Common myeloid progenitor, CD34-positive (primary cell): ENCODE measurements at places on chromosomes 1 and 21.
A peak's percentile ranks its signal among the peaks of the same experiment; 100 is the strongest.

DNA sequence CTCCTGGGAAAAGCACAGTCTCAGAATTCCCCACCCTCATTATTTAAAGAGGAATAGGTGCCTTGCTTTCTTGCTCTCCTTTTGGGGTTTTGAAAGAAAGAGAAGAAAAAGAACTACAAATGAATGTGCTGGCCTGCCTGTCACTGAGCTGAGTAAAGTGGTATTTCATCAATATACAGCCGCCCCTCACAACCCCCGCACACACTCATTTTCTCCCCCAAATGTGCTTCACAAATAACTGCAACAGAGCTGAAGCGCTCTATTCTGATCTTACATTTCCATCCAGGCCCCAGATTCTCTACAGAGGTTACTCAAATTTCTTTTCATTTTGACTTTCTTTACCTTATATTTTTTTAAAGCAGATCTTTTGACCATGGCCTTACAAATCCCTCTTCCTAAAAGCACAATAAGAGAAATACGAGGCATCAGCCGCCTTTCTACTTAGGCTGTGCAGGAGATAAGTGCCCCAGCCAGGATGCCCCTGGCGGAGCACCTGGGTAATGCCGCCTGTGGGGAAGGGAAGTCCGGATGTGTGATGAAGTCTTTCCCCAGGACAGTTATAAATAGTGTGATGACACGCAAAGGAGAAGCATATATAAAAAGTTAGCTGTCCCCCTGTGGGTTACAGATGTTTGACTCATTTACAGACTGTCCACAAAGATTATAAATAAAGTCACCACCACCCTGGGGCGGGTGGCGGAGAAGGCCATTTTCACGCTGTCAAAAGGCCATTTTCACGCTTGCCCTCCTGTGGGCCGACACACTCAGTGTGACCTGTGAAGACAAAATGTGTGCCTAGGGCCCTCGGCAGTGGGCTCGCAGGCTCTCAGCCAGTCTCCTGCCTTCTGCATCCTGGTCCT, 6.5 kb downstream of the KCNN3 start:
- DNase-seq = no peak

DNA sequence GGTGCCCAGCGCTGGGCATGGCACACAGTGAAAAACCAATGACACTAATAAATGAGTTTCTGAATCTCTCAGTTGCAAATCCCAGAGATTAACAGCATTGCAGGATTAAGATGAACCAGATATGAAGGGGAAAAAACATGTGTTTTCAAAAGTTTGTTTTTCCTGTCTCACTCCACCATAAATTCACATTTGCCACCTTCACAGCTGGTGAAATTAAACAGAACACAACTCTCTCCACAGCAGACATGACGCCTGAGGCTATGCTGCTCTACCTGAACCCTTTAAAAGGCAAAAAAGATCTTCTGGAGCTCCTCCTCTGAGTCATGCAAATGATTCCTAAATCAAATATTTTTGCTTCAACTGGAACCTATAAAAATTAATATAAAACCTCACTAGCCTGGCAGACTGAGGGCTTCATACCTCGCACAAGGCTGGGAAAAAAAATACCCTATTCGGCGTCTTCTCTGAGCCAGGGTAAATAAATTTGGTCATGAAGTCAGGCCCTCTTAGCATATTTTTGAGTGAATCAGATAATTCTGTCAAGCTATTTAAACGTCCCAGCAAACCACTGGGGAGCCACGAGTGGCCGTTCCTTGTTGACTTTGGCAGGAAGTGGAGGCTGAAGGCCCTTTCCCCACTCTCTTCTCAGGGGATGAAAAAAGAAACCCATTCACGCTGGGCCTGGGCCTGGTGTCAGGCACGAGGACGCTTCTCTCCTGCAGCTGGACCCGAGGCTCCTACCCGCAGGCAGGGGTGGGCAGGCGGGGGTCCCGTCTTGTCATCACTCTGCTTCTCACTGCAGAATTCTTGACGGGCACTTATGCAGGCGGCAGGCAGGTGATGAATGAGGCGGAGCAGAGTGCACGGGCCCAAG, 53.0 kb downstream of the DMRTB1 start:
- peak; percentile 15 for DNase-seq

DNA sequence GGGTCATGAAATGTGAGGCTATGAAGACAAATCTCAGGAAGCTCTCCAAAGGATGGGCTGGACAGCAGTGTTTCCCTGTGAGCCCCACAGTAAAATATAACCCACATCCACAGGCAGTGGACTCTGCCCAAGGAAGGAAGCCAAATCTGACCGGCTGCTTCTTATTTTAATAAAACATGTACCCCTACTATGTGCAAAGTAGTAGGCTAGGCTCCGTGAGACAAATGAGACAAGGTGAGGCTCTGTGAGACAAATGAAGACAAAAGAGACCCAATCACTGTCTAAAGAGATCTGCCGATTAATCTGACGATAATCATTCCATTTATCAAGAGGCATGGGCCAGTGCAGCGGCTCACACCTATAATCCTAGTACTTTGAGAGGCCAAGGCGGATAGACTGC, 2.1 kb downstream of the ASAP3 start:
- no peak for DNase-seq

DNA sequence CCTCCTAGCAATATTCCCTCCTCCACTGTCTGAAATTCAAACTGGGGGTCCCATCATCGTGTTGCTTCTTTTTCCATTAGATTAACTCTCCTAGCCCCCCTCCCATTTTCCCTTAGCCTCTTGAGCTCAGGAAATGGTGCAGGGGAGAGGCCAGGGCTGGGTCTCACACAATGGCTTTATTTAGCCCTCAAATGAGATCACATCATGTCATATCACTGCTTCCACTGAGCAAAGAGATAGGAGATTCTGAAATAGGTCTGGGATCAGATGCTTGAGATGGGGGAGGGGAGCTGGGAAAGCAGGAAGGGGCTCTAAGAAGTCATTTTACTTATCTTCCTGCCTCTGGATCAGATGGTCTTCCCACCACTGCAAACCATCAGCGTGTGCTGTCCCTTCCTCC, 17.8 kb upstream of the ARHGEF2 start:
- no peak for DNase-seq

GRCh38 chr1:92747735-92748134, 37.2 kb downstream of the EVI5 start:
- DNase-seq = no peak

GRCh38 chr1:26166719-26167281, 2.0 kb downstream of the C1orf232 start:
- no peak for DNase-seq

DNA sequence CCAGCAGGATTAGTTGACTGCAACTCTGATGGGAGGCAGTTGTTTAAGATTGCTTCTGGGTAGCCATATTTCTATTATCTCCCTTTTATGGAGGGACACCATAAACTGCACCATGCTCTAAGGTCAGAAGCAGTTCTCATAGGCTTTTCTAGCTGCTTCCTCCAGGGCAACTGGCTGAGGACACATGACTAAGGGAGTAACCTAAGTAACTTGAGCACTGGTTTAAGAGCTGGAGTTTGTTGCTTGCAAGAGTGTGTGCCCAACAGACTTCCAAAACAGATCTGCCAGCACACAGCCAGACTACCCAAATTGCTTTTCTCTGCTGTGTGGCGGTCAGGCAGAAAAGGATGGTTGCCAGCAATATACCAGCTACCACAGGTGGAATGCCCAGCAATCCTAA, 111.2 kb upstream of the LHX8 start:
- no peak for DNase-seq

DNA sequence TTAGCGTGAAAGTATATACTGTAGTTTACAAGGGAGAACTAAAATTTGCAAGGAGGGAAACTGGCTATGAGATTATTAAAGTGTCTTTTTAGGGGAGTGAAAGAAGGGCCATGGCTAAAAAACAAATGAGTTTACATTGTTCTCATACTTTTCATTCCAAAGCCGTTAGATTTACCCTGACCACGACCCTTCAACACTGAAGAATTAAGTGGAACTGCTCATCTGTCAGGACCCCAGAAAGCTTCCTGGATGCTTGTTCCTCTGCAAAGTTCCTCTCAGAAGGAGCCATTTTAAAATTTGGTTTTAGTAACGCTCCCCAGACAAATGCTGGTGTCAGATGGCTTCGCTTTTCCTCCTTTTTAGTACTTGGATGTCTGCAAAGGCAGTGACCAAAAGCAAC, 82.7 kb upstream of the ZBTB18 start:
- DNase-seq = no peak

DNA sequence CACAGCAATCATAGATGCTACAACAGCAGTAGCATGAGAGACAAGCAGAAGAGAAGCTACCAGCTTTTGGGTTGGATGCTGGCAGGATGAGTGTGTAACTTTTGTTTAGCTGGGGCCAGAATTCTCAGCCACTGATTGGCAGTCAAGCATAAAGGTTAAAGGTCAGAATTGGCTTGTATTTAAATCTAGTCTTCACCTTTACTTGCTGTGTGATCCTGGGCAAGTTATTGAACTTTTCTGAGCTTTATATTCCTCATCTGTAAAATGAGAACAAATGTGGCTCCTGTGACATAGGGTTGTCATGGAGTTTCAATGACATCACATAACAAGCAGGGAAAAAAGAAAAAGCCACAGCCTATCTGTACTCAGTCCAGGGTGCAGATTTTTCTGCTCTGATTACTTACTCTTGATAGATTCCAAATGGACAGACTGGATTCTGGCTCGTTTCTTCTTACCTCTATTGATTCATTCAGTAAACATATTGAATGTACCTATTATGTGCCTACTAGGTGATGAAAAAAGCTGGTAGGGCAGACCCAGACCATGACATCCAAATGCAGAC, 2.8 kb upstream of the AZIN2 start:
- DNase-seq = no peak

DNA sequence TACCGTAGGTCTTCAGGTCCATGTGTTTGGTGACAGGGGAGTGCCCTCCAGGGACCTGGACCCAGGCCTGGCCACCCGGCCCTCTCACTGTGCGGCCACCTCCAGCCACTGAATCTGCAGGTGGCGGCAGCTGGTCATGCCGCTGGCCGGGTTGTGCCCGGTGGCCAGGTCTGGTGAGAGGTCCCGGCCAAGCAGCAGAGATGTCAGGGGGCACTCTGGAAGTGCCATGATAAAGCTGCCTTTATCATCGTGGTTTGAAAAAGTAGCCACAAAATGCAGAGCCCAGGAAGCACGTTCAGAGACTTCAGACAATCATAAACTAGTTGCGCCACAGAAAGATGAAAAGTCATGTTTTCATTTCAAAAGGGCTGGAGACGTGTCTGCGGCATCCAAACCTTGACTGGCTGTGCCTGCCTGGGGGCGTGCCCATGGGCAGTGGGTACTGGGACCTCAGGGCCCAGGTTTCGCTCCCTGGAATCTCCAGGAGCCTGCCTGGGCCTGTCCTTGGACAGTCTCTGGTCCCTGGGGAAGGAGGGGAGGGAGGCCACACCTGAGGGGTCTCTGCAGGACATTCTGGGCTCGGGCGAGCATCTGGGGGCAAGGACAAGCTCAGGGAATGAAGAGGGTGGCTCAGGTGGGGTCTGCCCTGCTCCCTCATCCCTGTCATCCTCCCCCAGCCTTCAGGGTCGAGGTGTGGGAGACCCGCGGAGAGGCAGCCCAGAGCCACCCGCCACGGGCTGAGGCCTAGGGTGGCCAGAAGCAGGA, 44.9 kb downstream of the COL18A1 start:
- no peak for DNase-seq

GRCh38 chr1:200351826-200352549, 57.8 kb downstream of the ZNF281 start:
- DNase-seq = peak; percentile 45

DNA sequence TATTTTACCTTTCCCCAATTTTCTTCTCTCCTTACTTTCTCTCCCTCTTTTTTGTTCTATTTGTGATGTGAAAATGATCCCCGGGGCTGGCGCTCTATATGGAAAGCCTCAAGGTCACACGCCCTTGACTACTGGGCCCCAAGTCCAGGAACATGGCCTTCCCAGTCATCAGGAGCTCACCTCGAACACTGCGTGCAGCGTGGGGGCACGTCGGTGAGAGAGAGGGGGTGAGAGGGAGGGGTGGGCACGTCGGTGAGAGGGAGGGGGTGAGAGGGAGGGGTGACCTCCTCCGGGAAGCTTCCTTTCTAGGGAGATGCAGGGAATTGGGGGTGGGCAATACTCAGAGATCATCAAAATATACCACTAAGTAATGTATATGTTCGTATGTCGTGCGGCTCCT, 94.6 kb upstream of the TMPRSS2 start:
- no peak for DNase-seq

DNA sequence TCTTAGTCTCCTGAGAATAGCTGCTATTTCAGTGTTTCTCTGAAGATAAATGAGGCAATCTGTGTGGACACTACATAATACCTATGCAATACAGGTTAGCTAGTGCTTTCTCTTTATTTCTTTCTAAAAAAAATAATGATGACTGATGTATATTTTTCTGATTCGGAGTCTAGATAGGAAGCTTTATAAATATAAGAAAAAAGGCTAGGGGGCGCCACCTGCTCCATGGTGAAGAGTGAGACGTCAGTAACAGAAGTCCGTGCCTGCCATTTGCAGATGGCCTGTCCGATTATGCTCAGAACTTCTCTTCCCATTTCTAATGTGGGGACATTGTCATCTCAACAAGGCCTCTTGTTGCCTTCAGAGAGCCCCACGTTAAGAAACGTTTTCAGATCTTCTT, 26.4 kb downstream of the QSOX1 start:
- peak; percentile 41 for DNase-seq

DNA sequence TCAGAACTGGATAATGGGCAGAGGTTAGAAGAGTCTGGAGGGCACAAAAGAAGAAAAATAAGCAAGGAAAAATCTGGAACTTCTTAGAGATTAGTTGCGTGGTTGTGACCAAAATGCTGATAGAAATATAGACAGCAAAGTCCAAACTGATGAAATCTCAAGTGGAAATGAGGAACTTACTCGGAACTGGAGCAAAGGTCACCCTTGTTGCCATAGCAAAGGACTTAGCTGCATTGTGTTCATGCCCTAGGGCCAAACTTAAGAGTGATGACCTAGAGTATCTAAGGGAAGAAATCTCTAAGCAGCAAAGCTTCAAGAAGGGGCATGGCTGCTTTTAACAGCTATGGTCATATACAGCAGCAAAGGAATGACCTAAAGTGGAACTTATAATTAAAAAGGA, 180.0 kb downstream of the TTLL7 start:
- DNase-seq = peak; percentile 72

DNA sequence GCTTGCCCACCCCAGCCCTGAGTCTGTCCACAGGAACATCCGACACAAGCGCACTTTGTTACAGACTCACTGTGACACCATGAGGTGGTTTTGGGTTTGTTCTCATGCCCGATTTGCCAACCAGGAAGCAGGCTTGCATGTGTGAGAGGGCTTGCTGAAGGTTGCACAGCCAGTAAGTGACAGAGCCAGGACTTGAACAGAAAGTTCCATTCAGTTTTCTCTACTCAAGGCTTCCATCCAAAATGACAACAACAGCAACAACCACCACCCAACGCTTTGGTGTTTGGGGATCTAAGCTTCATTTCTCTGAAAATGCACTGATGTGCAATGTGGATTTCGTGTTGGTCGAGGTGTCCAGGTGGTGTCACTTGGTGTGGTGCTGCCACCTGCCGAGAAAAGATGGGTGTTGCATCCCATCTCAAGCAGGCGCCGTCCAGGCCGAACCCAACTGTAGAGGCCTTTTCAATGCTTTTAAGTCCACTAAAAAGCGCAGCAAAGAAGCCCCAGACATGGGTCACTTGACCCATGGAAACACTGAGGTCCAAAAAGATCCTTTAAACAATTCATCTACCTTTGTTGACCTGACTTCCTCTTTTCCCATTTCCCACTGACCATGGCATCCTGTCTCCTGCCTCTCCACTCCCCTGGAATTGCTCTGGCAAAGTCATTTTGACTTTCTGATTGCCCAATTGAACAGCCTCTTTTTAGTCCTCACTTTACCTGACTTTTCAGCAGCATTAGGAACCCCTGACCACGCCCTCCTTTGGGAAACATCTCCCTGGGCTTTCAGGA, 12.2 kb downstream of the CITED4 start:
- DNase-seq = peak; percentile 87

GRCh38 chr1:214637125-214637524, 34.1 kb downstream of the CENPF start:
- no peak for DNase-seq
